GM10248 (cell line): ENCODE measurements at places on chromosomes 2 and 18.

GRCh38 chr2:159300586-159300985 is 14.1 kb upstream of the WDSUB1 start:
- no peak for DNase-seq

DNA sequence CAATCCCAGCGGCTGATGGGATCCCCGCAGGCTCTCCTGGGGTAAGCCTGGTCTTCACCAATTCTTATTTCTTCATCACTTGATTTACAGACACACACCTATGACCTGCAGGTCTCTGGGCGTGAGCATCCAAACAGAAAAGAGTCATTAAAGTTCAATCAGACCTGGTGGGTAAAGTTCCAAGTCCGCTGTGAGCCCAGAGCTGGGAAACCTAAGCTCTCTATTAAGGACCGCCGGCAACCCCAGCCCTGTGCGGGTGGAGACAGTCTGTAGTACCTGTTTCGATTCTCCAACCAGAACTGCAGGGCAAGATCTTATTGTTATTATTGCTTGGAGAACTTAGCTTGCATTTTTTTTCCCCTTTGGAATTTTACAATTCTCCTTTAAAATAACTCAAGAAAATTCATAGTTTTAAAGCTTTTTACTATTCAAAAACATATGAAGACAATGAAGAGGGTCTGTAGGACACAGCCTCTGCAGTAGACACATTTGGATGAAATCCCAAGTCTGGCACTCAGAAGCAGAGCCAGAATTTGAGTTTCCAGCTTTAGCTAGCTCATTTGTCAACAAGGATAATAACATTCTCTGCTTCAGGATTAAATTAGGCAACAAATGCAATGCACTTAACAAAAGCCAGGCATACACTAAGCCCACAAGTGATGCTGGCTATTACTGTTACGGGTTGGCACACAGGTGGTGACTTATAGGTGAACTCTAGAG is 376.4 kb downstream of the INSIG2 start:
- DNase-seq = no peak

GRCh38 chr2:219362524-219363164 is 25.1 kb downstream of the DNPEP start:
- DNase-seq = no peak

DNA sequence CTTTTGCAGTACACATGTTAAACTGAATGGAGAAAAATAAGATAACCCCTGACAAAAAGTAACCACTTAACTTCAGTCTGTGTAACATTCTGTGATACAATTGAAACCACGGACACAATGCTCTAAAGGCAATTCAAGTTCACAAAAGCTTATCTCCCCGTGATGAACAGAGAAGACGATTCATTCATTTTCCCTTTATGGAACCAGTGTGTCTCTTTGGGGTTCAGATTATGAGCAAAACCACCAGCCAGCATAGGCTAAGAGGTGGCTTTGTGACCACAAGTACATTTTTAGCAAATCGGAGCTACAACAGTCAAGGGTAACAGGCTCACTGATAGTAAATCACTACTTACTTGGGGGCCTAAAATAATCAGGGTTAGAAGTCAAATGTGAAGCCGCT is 120.6 kb upstream of the SMAD7 start:
- no peak for DNase-seq

GRCh38 chr2:66447677-66448076 is 12.8 kb downstream of the MEIS1 start:
- no peak for DNase-seq

DNA sequence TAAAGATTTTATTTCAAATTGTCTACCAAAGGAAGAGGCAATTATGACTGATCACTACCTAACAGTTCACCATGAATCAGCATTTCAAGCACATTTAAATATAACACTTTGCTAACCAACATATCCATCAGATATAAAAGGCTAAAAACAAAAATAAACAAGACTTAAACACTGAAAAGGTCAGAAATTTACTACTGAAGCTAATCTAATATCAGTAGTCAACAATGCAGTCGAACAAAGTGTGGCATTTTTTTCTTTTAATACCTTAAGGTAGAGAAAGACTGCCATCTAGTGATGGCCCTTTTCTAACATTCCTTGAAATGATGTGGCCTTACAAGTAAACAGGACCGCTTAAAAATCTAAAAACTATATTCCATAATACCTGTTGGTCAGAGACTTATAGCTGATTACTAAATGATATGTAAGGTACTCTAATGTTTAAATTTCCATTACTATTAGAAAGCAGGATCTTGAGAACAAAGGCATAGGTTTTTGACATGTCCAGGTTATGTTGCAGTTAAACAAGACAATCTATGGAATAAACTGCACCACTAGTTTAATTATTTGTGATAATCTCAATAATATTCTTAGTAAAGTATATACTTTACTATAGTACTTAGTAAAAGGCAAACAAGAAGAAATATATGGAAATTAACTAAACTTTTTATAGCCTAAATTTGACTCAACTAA is 80.0 kb downstream of the EXOC6B start:
- DNase-seq = peak; percentile 12

GRCh38 chr18:79275992-79276391 is 119.7 kb upstream of the NFATC1 start:
- DNase-seq = peak; percentile 29

DNA sequence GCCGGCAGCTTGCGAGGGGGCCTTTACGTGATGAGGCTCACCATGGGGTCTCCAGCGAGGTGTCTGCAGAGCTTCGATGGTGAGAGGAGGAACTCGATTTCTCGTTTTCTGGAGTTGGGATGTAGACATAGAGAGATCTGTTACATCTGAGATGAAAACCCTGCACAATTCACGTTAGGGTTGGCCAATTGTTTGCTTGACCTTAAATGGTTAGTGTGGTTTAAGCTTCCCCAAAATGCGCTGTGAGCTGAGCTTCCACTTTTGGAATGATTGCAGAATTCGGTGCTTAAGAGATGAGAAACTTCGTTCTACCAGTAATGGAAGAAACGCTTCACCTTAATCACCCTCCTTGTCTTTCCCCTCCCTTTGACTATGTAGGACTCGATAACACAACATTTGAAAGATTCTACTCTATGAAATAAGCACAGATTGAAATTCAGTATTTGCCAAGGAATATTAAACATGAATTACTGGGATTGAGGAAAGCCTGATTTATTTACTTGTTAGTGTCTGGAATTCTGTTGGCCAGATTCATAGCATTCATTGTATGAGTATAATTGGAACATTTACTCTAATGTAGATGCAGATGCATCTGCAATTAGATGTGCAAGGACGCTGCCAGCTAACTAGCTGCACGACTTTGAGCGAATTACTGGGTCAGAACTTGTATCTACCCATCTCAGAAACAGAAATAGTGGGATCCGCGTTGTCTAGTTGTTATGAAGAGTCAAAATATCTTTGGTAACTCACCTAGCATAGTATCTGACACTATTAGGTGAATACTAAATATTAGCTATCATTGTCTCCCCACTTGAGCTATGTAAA is 1.6 kb upstream of the KLF7 start:
- DNase-seq = peak; percentile 28

DNA sequence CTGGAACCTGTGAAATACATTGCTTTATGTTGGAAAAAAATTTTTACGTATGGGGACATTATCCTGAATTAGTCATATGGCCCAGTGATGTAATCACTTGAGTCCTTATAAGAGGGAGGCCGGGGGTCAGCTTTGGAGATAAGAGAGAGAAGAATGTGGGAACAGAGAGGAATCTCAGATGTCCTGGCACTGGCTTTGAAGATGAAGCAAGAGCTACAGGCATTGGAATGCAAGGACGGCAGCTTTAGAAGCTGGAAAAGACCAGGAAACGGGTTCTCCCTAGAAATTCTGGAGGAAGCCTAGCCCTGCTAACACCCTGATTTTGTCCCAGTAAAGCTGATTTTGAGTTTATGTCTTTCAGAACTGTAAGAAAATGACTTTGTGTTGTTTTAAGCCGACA is 1129.9 kb upstream of the GYPC start:
- no peak for DNase-seq

DNA sequence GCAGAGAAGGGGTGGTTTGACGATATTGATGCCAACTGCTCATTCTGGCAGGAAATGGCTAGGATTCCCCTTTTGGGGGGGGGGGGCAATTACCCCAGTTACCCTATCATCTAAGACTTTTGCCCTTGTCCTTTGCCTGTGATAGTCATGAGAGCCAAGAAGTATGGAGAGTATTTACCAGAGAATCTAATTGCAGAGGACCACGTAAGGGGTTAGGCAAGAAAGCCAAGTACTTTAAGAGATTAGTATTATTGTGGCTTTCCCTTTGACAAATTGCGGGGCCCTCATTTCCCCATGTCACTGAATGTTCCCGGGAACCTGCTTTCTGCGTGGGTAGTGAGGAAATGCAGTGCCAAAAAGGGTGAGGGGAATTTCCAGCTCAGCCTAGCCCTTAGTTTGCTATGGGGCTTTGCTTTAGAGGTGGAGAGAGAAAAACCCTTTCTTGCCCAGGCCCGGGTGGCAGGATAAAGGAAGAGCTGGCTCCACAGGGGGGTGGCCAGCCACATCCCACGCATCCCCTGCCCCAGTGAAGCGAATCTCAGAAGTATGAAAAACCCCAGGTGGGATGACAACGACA is 1.5 kb downstream of the AQP4 start:
- DNase-seq = no peak

DNA sequence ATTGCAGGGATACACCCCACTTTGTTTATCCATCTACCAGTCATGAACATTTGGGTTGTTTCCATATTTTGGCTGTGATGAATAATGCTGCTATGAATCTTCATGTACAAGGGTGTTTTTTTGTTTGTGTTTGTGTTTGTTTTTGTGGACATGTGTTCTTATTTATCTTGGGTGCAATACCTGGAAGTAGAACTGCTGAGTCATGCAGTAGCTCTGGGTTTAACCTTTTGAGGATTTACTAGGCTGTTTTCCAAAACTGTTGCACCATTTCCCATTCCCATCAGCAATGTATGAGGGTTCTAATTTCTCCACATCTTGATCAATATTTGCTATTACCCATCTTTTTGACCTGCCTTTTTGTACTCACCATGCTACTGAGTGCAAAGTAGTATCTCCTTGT is 140.0 kb upstream of the CYP1B1 start:
- DNase-seq = no peak

- no peak for DNase-seq
These were observed 385.1 kb downstream of the STK39 start for GRCh38 chr2:167862296-167862695.

- DNase-seq = no peak
These were observed 39.5 kb upstream of the MCFD2 start for GRCh38 chr2:46954951-46955571.

GRCh38 chr2:60158262-60158661 is 395.2 kb downstream of the BCL11A start:
- DNase-seq = no peak

GRCh38 chr18:71327850-71328249 is 1039.0 kb downstream of the SOCS6 start:
- DNase-seq = no peak

DNA sequence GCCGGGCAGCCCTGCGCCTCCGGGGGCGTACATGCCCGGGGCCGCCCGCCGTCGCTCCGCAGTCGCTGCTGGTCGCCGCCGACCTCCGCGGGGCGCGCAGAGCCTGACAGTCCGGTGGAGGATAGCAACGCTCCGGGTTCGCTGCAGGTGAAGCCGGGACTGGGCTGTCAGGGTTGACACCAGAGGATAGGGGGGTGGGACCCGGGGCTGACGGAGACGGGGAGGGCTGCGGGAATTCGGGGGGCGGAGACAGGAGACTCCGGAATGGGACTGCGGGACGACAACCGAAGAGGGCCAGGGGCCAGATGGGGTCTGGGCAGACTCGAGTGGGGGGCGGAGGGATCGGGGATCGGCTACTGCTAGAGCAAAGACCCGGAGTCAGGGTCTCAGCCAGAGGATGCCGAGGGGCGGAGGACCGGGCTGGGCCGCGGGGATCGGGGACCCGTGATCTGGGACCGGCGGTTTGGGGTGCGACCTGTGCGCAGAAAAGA is 403 bp downstream of the TMEM127 start:
- peak; percentile 41 for DNase-seq

DNA sequence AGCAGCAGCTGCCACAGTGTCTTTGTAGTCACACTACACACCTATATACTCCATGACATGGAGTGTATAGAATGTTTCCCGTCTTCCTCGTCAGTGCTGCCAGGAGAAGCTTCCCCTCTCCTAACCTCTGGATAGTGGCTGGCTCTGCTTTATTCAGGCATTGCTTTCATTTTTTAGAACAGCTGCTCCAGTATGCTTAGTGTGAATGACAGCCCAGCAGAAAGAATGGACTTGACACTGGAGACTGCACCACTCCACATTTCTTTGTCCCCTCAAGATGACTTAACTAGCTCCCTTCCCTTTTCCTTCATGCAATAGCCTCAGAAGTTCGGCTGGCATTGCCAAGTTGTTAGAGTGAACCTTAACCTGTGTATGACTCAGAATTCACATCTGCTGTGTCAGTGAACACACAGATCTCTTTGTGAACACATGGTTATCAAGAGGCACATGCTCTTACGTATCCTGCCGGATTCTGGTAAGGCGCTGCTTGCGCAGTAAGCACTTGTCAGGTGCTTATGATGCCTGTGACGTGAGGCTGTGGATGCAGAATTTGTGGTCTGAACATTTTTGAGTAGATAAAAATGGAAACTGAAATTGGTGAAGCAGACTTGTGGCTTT is 73.9 kb downstream of the NEDD4L start:
- DNase-seq = no peak

- DNase-seq = no peak
These were observed 82.5 kb downstream of the TMEM247 start for GRCh38 chr2:46561731-46562450.

DNA sequence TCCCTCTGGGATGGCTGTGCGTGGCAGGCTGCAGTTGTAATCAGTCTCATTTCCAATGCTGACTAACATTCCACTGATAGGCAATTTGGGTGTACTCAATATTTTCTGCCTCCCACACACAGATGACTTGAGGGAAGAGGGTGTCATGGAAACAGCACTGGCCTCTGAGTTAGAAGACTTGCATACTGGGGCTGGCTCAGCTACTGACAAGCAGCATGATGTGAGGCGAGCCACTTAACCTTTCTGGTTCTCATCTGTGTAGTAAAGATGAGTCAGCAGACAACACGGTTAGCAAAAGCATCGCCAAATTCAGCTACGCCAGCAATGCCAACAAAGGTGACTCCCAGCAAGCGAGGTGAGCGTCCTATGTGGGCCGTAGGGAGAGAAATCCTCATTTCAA is 73.5 kb downstream of the COLEC12 start:
- no peak for DNase-seq

DNA sequence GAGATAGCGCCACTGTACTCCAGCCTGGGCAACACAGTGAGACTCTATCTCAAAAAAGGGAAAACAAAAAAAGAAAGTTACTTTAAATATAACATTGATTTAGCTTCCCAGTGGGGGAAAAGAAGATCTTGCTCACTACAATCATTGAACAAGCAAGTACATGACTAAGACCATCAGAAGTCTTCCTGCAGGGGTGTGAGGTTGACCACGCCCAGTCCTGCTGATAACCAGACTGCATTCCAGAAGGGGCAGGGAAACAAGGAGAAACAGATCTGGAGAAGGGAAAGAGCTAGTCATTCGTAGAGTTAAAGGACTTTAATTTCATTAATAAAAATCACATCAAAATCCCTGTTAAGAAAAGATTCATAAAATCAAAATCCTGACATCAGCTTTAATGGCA is 77.5 kb downstream of the EPHA4 start:
- no peak for DNase-seq

GRCh38 chr18:55466789-55467188 is 121.2 kb downstream of the TCF4 start:
- DNase-seq = no peak
